ENCODE measurements at places on chromosomes 2 and 18. TPM values are rescaled to one million over a fixed set of nuclear protein-coding genes. Genes with fewer than 3 reads are reported as not detected.

Gene SEPTIN10
- total RNA-seq: 44.1 TPM

Gene ANKRD62
- not detected for total RNA-seq

Gene RAB31
- 22.0 TPM for total RNA-seq

Gene NGEF
- total RNA-seq: 20.3 TPM

Gene GPR75
- 1.6 TPM for total RNA-seq

Gene KCNG2
- total RNA-seq: not detected

Gene CFC1
- total RNA-seq: not detected

Gene PDIA6
- 358 TPM for total RNA-seq

Gene SSB
- total RNA-seq: 179 TPM

Gene SGPP2
- 0.42 TPM for total RNA-seq

Gene APOB
- total RNA-seq: not detected

Gene MALL
- 142 TPM for total RNA-seq

Gene CYP27C1
- 4.7 TPM for total RNA-seq

Gene PIEZO2
- total RNA-seq: 0.47 TPM

Gene RNF138
- total RNA-seq: 13.5 TPM

Gene NCKAP1
- total RNA-seq: 89.4 TPM

Gene WNT6
- total RNA-seq: 0.16 TPM

Gene TCF7L1
- total RNA-seq: 10.4 TPM

Gene RAX
- total RNA-seq: not detected

Gene SNRNP27
- total RNA-seq: 49.2 TPM

Gene C2orf80
- total RNA-seq: not detected

Gene TPRKB
- total RNA-seq: 77.9 TPM

Gene SCYGR4
- total RNA-seq: not detected

Gene MRPS5
- total RNA-seq: 72.9 TPM

Gene GYPC
- total RNA-seq: not detected

Gene CRYGC
- total RNA-seq: not detected

Gene PLCL1
- not detected for total RNA-seq

Gene DHX57
- 22.0 TPM for total RNA-seq

Gene ANKRD30B
- not detected for total RNA-seq

Gene AAK1
- 14.7 TPM for total RNA-seq

Gene ABCG8
- total RNA-seq: not detected

Gene CYBRD1
- 31.4 TPM for total RNA-seq

Gene IL36G
- total RNA-seq: not detected

Gene TRPM8
- total RNA-seq: 0.15 TPM
